ENCODE measurements at places on chromosomes 4 and X.

- DNase-seq, result no peak
These were observed 76.3 kb downstream of the SOWAHB start for GRCh38 chr4:76821641-76822040.

- DNase-seq, result no peak
These were observed 43.2 kb downstream of the AKAP4 start for GRCh38 chrX:50157545-50158135.

DNA sequence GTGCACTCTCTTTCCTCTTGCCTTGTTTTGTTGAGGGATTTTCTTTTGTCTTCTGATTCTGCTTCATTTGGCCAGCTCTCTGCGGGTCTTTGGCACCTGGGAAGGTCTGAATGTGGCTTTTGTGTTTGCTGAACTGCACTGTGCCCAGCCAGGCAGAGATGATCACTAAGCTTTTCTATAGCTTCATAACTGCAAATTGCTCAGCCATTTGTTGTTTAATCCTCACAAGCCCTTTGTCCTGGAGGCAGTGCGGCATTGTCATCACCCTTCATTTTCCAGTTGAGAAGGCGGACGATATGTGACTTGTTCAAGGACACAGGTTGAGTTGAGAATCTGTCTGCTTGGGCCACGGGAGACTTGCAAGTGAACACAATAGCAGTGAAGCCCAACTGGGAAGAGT, 46.0 kb upstream of the SFRP2 start:
- DNase-seq, result no peak

DNA sequence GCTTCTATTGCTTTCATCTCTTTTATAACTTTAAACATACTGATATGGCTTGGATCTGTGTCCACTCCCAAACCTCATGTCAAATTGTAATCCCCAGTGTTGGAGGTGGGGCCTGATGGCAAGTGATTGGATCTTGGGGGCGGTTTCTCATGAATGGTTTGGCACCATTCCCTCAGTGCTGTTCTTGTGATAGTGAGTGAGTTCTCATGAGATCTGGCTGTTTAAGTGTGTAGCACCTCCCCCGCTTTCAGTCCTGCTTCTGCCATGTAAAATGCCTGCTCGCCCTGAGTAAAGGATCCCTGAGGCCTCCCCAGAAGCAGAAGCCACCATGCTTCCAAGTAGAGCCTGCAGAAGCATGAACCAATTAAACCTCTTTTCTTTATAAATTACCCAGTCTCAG, 17.7 kb downstream of the MND1 start:
- peak; percentile 28 for DNase-seq

DNA sequence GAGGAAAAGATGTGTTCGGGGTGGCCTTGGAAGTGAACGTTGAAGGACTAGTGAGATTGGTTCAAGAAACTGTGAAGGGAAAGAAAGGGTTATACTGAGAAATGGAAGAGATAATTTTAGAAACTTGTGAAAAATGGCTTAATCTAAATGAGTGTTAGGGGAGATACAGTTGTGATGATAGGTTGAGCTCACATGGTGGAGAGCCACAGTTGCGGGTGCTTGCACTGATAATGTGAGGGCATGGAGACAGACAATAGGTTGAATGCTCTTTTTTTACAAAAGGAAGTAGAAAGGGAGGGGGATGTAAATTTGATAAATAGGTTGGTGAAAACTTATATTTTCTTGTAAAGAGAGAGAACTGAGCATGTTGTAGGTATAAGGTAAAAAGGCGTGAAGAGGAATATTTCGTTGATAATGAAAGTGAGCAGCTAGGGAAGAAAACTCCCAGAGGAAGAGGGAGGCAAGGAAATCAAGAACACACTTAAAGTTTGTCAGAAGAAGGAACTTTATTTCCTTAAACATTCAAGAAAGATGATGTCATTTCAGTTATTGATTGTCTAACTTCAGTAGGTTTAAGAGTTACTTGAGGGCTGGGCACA, 8.2 kb downstream of the AREG start:
- no peak for DNase-seq

All from mesendoderm (in vitro differentiated cells).